M059J (cell line): ENCODE measurements at places on chromosomes 6 and 20.
A peak's percentile ranks its signal among the peaks of the same experiment; 100 is the strongest.

DNA sequence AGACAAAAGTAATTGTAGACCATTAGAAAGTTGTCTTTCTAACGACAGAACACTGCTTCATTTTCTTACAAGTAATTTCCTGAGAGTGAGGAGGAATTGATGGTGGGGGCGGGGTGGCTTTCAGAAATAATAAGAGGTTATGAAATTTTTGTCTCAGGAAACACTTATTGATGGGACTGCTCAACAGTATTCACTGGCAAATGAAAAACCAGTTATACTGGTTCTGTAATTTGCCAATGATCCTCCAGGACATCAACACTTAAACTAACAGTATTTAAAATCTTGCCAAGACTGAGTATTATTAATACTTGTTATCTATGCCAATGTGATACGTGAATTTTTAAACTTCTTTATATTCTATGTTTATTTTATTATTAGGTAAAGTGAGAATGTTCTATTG is 41.8 kb upstream of the FUT9 start:
- DNase-seq = no peak

DNA sequence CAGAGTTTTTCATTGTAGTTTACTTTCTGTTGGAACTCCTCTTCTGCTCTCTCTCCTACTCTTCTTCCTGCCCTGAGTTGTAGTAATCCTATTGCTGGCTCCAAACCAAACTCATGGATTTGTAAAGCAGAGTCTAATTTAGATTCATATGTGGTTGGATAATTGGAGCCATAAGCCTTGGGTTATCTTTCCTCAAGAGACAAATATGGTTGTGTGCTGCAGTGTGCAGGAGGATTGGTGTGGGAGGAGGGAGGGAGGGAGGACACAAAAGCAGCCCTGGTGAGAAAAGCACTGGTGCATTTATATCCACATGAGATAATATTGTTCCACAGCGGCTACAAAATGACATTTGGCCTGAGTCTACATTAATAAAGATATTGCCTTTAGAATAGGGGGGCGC is 4.2 kb downstream of the HLA-G start:
- DNase-seq = no peak

DNA sequence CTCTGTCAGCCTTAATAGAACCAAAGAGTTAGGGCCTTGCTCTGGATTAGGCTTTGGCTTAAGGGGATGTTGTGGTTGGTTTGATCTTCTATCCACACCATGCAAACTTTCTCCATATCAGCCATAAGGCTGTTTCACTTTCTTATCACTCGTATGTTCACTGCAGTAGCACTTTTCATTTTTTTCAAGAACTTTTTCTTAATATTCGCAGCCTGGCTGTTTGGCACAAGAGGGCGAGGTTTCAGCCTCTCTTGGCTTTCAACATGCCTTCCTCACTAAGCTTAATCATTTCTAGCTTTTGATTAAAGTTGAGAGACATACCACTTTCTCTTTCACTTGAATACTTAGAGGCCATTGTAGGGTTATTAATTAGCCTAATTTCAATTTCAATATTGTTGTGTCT is 193.1 kb downstream of the NRN1 start:
- DNase-seq = no peak

GRCh38 chr6:160305926-160306713 is 42.1 kb upstream of the SLC22A3 start:
- DNase-seq = no peak

GRCh38 chr6:28296520-28297060 is 15.2 kb downstream of the PGBD1 start:
- no peak for DNase-seq

DNA sequence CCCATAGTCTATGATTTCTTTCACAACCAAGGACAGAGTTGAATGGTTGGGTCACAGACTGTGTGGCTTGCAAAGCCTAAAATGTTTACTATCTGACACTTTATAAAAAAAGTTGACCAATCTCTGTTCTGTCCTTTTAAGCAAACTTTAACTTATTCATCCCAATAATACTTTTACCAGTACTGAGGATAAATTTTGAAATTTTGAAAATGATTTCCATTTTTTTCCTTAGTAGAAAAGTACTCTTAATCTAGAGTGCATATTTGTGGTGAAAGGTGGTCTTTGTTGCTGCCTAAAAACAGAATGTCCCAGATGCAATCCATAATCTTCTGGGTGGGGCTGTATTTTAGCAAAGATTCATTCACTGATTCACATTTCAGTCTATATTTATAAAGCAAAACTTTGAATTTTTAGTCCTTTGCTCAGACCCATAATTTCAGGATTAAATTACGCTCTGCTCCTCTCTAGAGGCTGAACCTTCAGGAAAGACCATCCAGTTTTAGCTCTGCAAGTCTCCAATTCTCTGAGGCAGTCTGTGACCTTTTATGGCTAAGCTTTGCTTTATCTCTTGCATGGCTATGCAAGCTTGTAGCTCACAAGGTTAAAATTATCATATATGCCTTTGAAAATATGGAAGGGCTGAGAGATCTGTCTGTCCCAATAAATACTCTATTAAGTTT is 573.5 kb downstream of the COL12A1 start:
- DNase-seq = no peak

DNA sequence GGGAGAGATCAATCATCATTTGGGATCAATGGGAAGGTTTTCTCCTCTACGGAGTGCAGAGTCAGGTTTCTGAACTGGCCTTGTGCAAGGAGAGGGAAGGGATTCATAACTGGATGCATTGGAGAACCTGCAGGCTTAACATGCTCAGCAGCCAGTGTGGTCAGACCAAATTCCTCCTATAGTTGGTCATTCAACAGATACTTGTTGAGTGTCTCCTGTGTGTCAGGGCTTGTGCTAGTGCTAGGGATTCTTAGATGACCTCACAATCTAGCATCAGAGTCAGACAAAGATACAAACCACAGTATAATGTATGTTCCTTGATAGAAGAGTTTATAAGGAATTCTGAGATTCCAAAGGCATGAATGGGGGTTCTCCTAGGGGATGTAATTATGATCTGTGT is 23.9 kb downstream of the RALY start:
- peak; percentile 97 for DNase-seq

DNA sequence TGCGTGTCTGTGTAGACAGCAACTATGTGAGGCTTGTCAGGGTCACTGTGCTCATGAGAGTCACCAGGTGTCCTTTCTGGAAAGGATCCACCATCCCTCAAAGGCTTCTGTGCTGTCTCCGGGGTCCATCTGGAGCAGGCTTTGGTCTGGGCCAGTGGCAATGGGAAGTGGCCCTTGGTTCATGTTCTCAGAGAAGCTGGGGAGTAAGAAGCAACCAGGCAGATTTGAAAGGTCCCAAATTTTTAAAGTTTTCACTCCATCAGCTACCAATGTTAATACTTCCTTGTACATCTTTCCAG is 68.2 kb downstream of the GCNT2 start:
- no peak for DNase-seq

- no peak for DNase-seq
These were observed 553.7 kb downstream of the COL12A1 start for GRCh38 chr6:74651948-74652842.

GRCh38 chr6:170124836-170125235 is 166.0 kb downstream of the DLL1 start:
- DNase-seq = no peak

DNA sequence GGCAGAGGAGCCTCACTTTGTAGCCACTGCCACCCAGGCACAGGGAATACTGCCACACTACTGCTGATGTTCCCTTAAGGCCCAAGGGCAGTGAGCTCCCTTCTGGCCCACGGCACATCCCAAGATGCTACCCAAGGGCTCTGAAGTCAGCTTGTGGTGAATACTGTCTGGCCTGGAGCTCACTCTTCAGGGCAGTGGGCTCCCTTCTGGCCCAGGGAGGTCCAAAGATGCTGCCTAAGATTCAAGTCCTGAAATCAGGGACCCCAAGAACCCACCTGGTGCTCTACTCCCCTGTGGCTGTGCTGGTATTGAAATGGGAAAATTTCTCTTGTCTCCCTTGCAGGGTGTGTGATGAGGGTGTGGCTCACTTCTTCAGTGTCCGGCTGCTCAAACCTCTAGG is 132.8 kb downstream of the TINAG start:
- DNase-seq = no peak

DNA sequence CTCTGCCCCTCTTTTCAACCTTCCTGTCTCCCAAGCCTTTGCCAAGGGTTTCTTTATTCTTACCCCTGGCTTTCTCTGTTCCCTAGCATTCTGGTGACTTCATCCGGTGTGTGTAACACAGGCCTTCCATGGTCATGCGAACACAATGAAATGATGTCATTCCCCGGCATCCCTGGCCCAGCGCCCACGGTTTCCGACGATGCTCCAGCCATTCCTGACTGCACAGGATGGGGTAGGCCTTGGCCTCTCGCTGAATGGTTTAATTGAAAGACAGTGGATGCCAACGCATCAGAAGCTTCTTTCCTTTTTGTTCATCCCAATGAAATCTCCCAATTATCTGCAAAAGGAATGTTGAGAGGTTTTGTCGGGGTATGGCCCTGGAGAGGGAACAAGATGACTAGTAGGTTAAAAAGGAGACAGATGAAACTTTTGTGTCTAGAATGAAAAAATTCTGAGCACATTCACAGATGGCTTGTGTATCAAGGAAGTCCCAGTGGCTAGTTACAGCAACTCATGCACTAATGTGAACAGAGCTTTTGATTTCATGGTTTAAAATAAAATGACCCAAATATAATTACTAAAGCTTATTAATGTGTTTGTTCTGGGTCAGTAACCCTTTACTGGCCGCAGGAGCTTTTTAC is 655.0 kb downstream of the QKI start:
- DNase-seq = peak; percentile 79

DNA sequence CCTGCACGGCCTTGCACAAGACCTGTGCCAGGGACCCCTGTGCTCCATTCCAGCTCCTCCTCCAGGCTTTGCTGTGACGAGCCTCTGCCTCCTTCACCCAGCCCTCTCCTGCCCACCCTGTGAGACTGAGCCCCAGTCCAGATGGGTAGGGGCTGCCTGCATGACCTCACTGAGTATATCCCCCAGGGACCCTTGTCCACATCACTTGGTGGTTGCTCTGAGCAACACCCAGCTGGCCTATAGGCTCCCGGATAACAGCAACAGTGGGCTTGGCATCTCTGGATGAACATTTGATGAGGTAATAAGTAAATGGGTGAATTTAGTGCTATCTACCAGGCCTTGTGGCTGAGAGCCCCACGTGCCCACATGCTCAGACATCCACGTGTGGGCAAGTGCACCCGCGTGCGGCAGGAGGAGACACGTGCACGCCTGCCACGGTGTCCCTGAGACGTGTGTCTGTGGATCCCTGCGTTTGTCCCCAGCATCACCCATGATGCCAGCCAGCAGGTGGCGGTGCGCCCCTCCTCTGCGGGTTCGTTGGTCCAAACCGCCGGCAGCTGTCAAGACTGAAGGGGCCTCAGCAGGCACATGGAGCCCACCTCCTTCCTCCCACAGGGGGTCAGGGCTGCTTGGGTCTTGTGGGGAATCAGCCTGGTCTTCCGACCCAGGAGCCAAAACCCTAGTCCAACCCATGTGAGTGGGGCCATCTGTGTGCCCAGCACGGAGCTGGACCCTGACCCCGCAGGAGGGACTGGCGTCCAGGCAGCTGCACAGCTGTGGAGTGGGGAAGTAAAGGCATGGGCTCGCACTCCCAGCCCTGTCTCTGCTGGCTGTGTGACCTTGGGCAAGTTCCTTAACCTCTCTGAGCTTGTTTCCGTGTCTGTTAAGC is 45.9 kb downstream of the FGD2 start:
- peak; percentile 75 for DNase-seq

DNA sequence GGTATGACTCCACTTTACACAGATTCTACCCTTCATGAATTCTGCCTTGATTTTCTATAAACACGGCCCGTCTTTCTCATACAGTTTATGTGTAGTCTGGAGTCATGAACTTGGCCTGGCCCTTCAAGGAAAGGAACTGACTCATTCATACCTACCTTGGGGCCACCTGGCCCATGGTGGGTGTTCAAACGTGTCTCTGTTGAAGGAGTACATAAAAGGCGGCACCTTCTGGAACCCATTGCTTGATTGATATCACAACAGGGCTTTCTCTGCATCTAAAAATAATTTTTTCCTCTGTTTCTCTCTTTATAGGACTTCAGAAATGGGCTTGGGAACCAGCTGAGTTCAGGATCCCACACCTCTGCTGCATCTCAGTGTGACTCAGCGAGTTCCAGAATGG is 363.0 kb upstream of the SOX4 start:
- no peak for DNase-seq

DNA sequence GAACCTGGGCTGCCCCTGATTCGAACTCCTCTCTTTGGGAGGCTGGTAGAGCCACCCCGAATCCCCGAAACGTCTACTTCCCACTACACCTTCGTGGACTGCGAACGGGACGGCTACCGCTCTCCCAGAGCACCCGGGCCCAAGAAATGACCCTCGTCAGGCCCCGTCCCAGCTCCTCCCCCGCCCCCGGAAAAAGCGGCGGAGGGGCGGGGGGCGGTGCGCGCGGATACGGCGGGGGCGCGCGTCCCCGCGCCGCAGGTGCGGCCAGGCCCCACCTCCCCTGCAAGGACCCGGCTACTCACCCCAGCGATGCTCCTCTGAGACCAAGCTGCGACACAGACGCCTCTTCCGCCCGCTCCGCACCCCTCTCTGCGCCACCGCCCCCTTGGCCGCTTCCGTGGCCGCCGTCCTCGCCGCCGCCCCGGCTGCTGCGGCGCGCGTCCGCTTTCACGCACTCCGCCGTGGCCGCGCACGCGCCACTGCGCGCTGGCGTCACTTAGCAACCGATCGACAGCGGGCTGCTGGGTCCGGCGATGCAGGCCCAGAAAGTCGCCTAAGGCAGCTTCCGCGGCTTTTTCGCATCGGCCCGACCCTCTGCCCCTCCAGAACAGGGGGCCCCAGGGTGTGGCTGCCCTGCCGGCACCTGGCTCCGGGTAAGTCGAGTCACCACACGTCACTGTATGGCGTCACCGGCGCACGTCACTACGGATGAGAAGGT is at the start of gene BTBD9:
Gene BTBD9, minus strand, starts transcription at position 432 of the 718 bp plus-strand sequence.
- DNase-seq = peak; percentile 83

- DNase-seq = peak; percentile 99
These were observed 9.6 kb downstream of the CLDN20 start for GRCh38 chr6:155273431-155273830.

DNA sequence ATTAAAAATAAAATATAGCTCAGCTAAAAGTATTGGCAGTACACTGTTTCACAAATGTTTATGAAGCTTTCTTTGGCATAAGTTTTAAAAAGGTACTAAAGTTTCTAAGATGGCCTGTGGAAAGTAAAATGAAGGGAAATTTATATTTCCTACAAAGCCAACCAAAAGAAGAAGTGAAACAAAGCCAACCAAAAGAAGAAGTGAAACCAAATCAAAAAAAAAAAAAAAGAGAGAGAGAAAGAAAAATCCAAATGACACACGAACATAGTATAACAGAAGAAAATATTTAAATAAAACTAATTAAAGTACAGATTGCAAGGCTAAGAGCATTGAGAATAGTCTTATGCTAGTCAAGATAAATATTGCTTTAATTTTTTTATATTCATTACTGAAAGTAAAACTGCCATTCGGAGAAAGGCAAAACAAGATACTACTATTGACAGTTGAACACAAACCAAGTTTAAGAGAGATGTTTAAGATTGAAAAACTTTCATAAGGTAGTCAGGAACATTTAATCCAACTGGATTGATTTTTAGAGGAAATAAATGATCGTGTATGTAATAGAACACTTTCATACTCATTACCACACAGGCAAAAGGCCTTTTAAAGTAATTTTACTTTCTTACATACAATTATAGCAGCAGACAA is 12.8 kb upstream of the KHDRBS2 start:
- DNase-seq = no peak

GRCh38 chr6:127077886-127078285 is 40.6 kb upstream of the RSPO3 start:
- DNase-seq = no peak
